ENCODE measurements at places on chromosomes 5 and 9.

GRCh38 chr5:124659798-124660197, 86.6 kb downstream of the ZNF608 start:
- no peak for DNase-seq

- no peak for DNase-seq
These were observed 159.0 kb downstream of the PJA2 start for GRCh38 chr5:109250533-109251329.

- no peak for DNase-seq
These were observed 46.0 kb downstream of the CNOT6 start for GRCh38 chr5:180540050-180540694.

DNA sequence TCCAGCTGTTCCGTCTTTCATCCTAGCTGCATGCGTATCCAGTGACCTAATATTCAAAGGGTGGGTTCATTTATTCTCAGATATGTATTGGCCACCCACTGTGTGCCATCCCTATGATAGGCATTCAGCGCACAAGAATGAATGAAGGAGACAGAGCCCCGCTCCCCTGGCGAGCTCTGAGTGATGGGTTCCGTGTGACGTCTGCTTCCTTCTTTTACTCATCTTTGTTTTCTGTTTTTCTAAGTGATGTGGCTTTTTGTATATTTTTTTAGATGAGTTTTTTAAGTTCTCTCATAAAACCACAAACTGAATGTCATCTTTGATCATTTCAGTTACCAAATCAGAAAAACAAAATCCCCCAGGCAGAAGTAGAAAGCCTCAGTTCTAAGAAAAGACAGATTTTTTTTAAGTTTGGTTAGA, 168.3 kb upstream of the OTULINL start:
- DNase-seq = no peak

DNA sequence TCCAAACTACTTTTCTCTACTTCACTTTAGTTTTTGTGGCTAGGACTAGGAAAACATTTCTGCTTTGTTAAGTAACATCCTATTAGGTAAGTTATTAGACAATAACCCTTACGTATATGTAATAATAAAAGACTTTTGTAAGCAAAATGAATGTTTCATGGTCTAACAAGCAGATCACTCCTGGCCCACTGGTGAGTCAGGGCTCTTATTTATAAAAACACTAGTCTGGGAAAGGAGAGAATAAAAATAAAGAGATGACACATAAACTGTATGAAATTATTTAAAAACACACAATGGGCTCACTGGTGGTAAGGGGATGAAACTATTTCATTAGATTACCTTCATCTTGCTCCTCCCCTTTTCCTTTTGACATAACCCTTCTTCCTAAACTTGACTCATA, 2212.2 kb upstream of the ACO1 start:
- DNase-seq = no peak

- DNase-seq = peak; percentile 36
These were observed 30.0 kb upstream of the SLC12A7 start for GRCh38 chr5:1141834-1142233.

DNA sequence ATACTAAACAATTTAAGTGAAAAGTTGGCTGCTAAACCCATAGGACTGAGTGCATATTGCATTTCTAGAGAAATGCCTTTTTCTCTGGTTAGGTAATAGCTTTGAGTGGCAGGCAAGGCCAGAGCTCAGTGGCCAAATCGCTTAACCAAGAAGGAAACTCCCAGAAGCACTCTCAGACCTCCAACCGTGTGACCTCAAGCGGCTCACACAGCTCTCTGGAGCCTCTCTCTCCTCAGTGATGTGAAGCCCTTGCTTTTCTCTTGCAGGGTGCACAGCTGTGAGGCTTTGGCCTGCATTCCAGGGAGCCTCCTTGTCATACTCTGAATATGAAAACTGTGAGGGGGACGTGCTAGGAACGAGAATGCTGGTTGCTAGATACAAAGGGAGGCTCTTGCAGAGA, 106.7 kb downstream of the INSYN2B start:
- DNase-seq = no peak

GRCh38 chr5:79576606-79577289, 35.5 kb upstream of the TENT2 start:
- DNase-seq = no peak

DNA sequence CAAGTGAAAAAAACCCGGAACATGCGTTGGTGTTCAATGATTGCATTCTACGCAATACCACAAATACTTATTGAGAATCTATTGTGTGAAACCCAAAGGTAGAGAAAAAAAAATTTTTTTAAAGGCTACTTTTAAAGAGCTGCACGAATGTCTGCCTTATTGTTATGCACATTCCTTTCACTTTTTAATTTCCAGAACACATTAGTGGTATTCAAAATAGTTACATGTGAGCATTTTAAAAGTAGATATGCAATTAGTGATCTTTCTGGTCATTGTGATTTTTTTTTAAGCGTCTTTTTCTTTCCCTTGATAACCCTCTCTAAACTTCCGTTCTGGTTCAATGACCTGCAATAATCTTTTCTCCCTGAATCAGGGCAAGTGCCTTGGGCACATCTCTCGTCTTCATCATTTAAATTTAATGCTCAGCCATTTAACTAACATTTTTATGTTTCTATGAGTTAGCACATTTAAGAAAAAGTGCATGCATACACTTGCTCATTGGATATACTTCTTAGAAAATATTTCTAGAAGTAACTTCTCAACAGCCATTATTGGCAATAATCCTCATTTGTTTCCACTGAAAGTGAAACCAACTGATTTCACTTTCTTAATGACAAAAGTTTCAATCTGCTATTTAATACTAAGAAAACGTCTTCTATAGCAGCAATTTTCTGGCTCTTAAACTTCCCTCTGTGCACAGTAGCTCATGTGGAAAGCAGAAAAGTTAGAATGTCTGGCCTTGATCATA, 80.3 kb downstream of the CDH6 start:
- DNase-seq = no peak

- DNase-seq = no peak
These were observed 497.6 kb downstream of the NTRK2 start for GRCh38 chr9:85167146-85167545.

DNA sequence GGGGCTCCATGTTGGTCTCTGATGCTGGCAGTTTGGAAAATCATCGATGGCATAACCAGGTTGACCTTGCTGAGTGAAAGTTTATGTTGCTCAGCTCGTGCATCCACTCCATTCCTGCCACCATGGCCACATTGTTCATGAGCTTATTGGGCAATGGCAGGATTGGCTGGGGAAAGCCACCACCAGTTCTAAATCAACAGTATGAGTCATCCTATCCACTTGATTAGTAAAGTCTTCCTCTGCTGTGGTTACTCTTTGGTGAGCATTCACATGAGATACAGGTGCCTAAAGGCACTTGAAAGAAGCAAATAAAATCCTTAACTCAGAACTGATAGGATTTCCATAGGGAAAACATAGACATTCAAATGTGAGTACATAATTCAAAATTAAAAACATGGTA, 131.8 kb upstream of the FBN2 start:
- DNase-seq = no peak
